ENCODE measurements at places on chromosomes 1 and 21.

DNA sequence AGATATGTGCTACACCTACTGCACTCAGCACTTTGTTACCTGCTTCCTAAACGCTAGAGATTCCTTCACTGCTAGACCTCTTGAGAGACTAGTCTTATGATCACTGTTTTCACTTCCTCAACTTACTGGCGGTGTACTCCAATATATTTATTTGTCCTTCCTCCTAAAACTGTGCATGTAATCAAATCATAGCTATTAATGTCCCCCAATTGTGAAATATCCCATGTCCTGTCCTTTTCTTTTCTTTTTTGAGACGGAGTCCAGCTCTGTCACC lies 3.4 kb downstream of the SOAT1 start:
- no peak overlapping the region for H3K27ac ChIP-seq
- H3K36me3 ChIP-seq, result peaks cover 9% of the 10 kb centered on the region
- H3K4me1 ChIP-seq, result peaks cover 6% of the 10 kb centered on the region

DNA sequence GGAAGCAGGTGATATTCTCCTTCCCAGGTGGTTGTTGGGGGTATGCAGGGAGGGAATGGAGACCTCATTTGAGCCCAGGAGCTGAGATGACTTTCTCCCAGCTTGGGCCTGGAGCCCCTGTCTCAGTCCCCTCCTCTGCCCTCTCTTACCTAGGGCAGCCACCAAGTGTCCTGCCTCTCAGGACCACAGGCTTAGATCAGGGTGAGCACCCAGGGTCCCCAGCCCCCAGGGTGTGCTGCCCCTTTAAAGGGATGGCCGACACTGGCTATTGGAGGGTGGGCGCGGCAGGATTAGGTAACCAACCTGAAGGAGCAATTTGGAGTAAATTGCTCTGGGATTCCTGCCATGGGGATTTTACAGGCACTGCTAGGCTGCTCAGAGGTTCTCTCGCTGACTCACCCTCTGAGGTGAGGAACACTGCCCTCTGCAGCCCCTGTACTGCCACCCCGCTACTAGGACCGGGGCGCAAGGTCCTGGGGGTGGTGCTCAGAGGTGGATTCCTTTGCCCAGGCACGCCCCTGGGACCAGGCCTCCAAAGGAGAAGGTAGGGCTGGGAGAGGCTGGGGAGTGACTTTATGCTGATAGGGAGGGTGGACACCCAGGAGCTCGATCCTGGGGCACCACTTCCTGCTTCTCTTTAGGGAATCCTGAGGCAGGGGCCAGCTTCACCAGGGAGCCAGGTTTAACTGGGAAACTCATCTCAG lies 1.5 kb downstream of the RPS6KA1 start:
- H3K27ac ChIP-seq, result no peak overlapping the region
- H3K36me3 ChIP-seq, result no peaks in the 10 kb centered on the region
- peak; percentile 96 for DNase-seq
- no peaks in the 10 kb centered on the region for H3K27me3 ChIP-seq
- peak overlapping the region; percentile 93 for H3K4me3 ChIP-seq

GRCh38 chr1:243323491-243323890 lies 67.7 kb downstream of the SDCCAG8 start:
- no peaks in the 10 kb centered on the region for H3K4me1 ChIP-seq
- H3K4me3 ChIP-seq, result no peak overlapping the region
- H3K27ac ChIP-seq, result no peak overlapping the region
- H3K27me3 ChIP-seq, result no peaks in the 10 kb centered on the region
- H3K36me3 ChIP-seq, result no peaks in the 10 kb centered on the region

GRCh38 chr1:109971559-109971958 lies 13.0 kb upstream of the AHCYL1 start:
- H3K4me1 ChIP-seq, result no peaks in the 10 kb centered on the region
- no peaks in the 10 kb centered on the region for H3K36me3 ChIP-seq
- no peak overlapping the region for H3K4me3 ChIP-seq
- H3K27me3 ChIP-seq, result no peaks in the 10 kb centered on the region

- no peak for DNase-seq
- no peaks in the 10 kb centered on the region for H3K27me3 ChIP-seq
- no peaks in the 10 kb centered on the region for H3K4me1 ChIP-seq
Measured at GRCh38 chr1:208820580-208821212, 576.5 kb upstream of the PLXNA2 start.

DNA sequence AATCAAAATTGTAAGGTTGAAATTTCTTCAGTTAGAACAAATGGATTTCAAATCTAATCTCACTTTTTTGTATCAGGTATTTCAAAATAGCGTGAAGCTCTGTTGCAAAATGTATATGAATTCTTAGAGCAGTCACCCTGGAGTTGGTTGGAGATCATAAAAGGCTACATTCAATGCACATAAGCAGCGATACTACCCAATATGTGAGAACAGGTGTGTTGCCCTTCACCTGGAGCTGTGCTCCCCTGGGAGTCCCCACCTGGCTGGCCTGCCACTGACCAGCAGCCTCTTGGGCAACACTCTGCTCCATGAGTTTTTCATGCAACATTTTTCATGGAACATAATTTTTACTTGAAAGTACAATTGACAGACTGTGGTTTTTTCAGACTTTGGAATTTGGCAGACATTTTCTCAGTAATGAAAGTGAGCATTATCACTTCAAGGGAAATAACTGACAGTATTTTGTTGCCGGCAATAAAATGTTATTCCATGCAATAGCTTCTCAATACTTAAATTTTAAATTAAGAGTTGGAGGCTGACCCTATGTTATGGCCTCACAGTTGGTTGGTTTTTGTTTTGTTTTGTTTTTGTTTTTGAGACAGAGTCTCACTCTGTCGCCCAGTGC lies 95.1 kb downstream of the ST3GAL3 start:
- H3K27ac ChIP-seq, result no peak overlapping the region
- H3K36me3 ChIP-seq, result no peaks in the 10 kb centered on the region
- H3K4me3 ChIP-seq, result no peak overlapping the region
- H3K4me1 ChIP-seq, result peaks cover 5% of the 10 kb centered on the region

DNA sequence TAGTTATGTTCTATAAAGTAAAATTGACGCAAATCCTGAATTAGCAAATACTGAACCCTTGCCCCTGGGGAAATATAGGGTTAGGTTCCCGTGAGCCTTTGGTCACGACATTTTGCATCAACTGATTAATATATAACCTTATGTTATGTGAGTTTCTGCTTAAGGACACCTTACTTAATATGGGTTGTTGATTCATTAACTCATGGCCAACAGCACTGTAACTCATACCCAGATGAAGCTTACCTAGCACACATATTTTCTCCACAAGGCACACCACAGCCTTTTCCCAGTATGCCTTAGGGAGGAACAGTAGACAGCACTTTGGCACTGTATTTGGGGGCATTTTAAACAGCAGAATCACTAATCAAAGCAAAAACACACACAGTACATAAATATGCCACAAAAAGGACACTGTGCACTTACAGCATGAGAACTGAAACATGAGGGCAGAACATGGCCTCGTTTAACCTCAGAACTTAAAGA lies 15.1 kb downstream of the INAVA start:
- DNase-seq, result no peak
- H3K36me3 ChIP-seq, result peaks cover 57% of the 10 kb centered on the region
- no peaks in the 10 kb centered on the region for H3K4me1 ChIP-seq
- no peak overlapping the region for H3K27ac ChIP-seq
- no peaks in the 10 kb centered on the region for H3K27me3 ChIP-seq

DNA sequence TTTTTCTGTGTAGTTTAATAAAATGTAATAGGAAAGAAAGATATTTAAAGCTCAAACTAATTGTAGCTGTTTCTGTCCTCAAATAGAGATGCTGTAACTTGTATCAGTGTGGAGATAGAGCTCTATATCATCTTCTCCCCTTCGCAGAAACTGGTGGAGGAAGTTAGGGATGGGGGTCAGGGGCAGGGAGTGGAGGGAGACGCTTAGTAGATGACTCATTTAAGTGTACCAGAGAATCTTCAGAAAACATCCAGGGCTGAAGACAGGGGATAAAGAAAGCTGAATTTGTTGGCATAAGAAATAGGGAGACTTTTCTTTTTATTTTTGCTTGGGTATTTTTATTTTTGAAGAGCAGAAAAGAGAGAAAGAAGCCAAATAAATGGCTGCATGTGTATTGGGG lies 282.6 kb upstream of the DPYD start:
- no peak overlapping the region for H3K4me3 ChIP-seq
- H3K27ac ChIP-seq, result no peak overlapping the region
- no peaks in the 10 kb centered on the region for H3K36me3 ChIP-seq
- DNase-seq, result no peak
- H3K27me3 ChIP-seq, result no peaks in the 10 kb centered on the region
- H3K4me1 ChIP-seq, result no peaks in the 10 kb centered on the region

DNA sequence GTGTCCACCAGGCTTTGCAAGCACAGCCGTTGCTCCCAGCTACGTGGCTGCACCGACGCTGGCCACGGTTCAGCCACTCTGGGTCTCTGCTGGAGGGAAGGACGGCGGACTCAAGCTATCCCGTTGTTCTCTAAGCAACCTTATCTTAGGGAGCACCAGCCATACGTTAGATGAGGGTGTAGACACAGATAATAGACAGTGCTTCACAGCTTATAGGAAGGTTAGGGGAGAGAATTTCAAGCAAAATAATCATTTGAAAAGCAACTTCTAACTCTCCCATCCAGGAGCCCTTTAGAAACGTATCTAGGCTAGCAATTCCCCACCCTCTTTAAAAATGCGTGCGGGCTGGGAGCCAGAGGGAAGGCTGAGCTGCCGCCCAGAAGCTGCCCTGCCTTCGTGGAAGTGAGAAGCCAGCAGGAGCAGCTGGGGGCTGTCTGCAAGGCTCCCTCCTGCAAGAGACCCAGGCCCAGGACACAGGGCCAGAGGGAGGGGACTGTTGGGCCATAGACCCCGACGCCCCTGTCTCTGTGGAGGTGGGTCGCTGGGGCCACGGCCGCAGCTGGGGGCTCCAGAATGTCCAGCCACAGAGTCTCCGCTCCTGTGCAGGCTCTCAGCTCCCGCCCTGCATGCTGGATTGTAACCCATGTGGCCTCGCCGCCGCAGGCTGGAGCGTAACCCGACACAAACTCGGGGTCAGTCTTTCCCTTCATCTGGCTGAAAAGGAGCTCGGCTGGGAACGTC lies 31.2 kb upstream of the COL6A2 start:
- H3K4me3 ChIP-seq, result no peak overlapping the region
- no peaks in the 10 kb centered on the region for H3K36me3 ChIP-seq
- no peaks in the 10 kb centered on the region for H3K27me3 ChIP-seq
- peak; percentile 69 for DNase-seq
- H3K27ac ChIP-seq, result no peak overlapping the region

DNA sequence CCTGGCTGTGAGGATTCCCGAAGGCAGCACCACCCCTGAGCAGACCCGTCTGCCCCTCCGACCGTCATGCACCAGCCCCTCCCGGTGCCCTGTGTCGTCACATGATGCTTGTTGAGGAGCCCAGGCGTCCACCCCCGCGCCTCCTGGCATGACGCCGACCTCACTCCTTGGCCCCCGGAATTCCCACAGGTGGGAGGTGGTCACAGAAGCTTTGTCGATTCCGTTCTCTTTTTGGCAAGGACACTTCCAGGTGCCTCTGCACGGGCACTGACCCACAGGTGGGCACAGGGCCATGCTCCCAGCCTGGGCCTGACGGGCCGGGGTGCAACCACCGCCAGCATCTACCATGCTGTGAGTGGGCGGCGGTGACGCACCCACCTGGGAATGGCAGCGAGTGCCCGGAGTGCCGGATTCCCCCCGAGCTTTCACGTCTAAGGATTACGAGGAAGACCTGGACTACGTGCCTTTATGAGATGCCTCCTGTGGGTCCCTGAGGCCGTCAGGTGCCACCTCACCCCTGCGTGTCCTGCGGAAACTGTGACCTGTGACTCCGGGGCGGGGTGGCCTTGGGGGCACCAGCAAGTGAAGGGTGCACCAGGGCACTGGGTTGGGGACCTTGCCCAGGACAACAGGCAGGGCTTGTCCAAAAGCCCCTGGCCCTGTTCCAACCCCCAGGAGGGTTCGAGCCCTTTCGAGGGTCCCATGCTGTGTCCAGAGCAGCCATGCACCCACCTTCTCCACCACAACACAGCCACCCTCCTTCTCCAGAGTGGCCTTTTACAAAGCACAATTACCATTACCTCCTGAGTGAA lies 31.4 kb upstream of the COL6A1 start:
- peaks cover 2% of the 10 kb centered on the region for H3K4me1 ChIP-seq
- no peak overlapping the region for H3K4me3 ChIP-seq
- no peaks in the 10 kb centered on the region for H3K36me3 ChIP-seq
- H3K27ac ChIP-seq, result no peak overlapping the region
- no peak for DNase-seq

Data from endodermal cell (in vitro differentiated cells).